ENCODE measurements at places on chromosomes 2 and 18.

DNA sequence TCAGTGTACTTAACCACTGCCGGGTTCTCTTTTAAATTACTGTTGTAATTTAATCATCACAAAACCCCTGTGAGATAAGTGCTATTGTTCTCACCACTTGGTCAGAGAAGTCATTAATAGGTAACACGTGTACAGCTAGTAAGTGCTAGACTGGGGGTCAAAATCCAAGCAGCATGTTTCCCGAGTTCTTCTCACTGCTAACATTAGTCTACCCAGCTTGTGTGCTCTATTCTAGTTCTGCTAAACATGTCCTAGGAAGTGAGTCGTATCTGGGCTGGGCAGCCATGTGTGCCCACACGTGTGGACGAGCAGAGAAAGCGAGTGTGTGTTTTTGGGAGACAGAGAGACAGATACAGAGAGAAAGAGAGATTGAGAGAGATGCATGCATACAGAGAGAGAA is 94.1 kb downstream of the BIN1 start:
- no peak for DNase-seq

DNA sequence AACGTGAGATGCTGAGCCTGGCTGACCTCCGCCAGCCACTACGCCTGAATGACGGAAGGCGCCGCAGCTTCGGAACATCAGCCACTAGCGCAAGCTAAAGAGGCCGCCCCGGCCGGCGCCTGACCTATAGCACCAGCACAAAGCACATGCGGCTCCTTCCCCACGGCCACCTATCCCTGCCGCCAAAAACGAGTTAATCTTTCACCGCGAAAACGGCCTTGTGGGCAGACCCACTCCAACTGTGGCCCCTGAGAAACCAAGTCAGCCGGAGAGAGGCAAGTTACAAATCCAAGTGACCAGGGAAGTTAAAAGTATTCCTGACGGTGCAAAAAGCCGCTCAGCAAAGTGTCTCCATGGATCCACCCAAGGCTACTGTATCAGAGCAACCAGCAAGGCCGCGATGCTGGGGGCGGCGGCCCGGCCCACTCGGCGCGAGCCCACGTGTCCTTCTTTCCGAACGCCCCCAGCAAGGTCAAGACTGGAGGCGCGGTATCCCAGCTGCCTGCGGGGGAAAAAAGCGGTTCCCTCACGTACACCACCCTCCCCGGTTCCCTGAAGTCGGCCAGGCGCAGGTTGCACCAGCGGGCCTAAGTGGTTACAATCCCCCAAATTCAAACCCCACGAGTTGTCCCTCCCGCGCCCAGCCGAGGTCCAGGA is 575 bp downstream of the HSPD1 start:
- no peak for DNase-seq

- DNase-seq, result no peak
Measured at GRCh38 chr18:6561862-6562291, 147.2 kb upstream of the L3MBTL4 start.

GRCh38 chr18:50992351-50992762 is 24.5 kb downstream of the ELAC1 start:
- no peak for DNase-seq

DNA sequence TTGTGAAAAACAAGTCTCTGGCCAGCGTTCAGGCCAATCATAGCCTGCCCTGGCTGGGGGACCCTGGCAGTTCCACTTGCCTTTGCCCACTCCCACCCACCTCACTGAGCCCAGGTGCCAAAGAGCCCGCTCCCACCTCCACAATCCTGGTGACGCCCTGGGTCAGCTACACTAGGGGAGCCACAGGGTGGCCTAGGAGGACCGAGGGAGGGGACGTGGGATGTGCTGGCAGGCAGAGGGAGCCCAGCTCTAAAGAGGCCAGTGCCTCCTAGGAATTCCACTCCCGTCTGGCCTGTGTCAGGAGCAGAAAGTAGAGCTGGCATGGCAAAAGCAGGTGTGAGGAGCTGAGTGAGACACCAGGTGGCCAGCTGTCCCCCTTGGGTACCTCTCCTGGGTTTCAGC is 49.3 kb downstream of the TNS1 start:
- no peak for DNase-seq
